Stimulated activated CD4-positive, alpha-beta T cell treated with anti-CD3 and anti-CD28 coated beads, Interleukin-15, amount 100 ng/mL, for 1 hour (primary cell): ENCODE measurements at places on chromosomes 2 and 18.

DNA sequence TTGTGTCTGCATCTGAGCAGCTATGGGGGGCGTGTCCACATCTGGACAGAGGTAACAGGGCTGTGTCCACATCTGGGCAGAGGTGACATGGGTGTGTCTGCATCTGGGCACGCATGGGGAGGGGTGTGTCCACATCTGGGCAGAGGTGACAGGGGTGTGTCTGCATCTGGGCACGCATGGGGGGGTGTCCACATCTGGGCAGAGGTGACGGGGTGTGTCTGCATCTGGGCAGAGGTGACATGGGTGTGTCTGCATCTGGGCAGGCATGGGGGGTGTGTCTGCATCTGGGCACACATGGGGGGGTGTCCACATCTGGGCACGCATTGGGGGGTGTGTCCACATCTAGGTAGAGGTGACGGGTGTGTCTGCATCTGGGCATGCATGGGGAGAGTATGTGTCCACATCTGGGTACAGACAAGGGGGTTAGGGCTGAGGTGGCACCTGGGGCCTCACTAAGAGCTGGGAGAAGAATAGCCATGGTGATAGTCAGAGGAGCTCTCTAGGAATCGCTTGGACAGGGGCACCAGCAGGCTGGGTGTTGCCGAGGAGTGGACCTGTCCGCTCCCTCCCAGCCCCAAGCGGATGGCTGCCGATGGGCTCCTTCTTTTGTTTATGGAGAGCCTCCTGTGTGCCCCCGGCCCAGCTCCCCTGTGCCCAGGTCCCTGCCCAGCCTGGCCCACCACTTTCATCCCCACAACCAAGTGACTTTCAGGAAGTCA, 177.8 kb downstream of the EIPR1 start:
- DNase-seq = no peak

- no peak for DNase-seq
Observed at GRCh38 chr2:191115391-191115790, 35.4 kb downstream of the STAT4 start.

DNA sequence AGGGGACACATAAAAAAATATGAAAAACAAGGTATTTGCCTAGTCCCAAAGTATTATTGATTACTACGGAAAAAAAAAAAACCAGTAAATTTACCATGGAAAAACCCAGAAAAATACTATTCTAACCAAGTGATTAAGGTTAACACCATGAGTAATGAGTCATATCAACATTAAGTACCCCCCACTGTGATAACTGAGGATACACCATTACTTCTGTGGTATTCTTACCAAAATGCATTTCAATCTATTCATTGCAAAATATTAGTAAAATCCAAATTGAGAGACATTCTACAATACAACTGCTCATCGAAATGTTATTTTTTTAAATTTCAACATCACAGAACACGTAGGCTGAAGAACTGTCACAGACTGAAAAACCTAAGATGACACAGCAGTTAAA, 669.8 kb downstream of the ZEB2 start:
- DNase-seq = no peak

- DNase-seq = no peak
Observed at GRCh38 chr2:60499651-60500265, 53.7 kb downstream of the BCL11A start.

DNA sequence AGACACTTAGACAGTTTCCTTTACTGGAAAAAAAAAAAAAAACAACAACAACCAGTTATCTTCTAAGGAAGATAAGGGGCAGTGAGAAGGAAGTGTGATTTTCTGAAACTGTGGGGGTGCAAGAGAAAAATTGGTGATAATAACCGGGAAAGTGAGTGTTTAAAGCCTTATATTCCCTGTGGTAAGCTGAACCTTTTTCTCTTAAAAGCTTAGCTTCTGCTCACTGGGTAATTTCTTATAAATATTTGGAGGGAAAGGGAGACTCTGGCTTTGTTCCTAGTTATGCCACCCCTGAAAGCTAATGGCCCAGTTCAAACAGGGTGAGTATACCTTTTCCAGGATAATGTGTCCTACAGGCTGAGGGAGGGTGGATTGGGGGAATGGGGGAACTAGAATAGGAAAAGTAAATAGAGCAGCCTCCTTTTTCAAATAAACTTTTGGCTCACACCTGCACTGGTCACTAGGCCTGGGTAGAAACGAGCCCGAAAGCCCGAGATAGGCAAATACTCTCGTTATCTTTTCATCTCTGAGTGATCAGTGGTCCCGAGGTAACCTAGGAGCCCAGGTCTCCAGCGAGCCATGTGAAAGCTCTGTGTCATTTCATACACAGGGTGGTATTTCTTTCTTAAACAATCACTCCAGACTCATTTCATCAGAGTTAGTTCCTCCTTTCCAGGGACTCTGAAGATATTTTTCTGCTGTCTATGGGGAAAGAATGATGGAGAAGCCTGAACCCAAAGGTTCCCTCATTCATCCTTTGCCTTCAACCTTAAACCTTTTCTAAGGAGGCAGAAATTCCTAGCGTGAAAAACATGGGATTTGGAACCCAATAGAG, 15.5 kb upstream of the SRBD1 start:
- no peak for DNase-seq

DNA sequence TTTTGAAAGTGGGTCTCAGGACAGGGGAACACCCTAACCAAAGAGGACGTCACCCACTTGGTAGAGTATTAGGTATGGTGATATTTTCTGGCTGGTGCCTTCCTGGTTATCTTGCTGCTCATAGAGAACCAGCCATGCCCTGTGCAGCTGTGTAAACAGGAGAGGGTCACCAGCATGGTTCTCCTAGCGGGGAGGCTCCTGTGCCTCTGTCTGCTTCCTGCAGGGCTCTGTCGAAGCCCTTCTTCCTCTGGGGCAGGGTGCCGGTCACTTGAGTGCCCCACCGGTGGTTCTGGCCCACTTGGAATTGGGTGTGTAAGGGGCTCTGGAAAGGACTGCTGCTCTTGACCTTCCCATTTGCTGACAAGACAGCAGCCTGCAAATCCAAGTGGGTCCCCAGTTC, 131.6 kb upstream of the MSH6 start:
- no peak for DNase-seq

- no peak for DNase-seq
Observed at GRCh38 chr2:118773826-118774225, 73.6 kb downstream of the EN1 start.

DNA sequence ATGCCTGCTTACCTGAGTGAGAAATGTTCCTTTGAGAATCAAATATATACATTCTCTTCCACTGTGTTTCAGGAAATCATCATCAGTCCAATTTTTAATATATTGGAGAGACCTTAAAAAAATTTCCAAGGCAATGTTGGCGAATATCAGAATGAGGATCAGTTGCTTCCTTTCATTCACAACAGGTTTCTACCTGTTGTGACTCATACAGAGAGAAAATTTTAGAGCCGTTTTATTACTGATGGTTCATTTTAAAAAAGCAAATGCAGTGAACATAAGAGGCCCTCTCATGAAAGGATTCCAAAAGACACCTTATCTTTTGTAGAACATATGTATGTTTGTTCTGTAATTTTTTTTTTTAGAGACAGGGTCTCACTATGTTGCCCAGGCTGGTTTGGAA, 42.0 kb downstream of the TTC39C start:
- DNase-seq = no peak

- DNase-seq = no peak
Observed at GRCh38 chr2:168611091-168611490, 155.0 kb downstream of the CERS6 start.

DNA sequence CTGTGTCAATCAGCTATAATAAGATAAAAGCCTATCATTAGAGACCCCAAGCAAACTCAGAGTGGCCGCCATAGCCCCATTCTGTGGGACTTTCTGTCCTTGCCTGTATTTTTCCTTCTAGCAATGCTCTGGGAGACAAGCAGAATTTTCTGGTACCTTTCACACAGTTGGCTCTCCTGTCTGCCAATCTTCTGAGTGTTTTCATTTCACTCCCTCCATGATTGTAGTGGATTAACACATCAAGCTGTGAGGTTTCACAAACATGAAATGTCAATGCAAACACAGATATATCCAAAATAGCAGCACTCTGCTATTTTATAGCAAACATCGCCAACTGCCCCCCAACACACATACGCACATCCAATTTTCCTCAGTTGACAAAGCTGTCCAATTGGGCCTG, 64.9 kb downstream of the C1D start:
- DNase-seq = no peak

DNA sequence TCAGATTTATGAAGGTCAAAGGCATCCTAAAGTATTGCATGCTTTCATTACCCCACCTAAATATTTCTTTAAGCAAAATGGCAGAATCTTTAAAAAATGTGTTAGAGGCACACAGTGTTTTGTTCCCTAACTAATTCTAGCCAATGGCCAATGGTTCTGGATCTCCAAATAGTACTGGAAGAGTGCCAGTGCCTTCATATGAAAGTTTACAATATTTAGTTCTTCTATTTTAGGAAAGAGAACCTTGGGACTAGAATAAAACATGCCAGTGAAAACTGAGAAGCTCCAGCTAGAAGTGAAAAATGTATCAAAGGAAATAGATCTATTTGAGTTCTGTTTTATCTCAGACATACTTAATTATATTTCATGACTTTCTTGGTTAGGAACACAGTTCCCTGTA, 37.1 kb downstream of the TACR1 start:
- no peak for DNase-seq

DNA sequence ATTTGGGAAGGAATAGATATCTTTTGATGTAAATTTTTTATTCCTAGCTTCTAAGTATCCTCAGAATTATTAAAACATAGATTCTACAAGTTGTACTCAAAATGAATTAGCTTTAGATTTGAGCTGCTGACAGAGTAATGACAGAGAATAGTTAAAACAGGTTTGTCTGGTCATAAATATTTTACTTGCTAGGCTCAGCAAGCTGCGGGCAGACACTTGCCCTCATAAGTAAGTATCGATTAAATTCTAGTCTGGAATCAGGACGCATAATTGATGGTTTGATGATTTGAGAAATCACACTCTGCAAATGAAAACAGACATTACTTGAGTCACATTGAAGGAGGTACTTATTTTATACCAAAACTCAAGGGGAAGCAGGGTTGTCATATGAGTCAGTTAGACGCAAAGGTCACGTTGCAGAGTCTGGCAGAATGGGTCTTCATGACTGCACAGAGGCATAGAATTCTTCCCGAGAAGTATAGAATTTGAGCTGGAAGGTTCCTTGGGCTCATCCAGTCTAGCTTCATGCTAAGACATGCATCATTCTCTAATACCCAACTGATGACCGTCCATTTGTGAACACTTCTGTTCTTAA, 27.5 kb downstream of the ARL4C start:
- DNase-seq = no peak

DNA sequence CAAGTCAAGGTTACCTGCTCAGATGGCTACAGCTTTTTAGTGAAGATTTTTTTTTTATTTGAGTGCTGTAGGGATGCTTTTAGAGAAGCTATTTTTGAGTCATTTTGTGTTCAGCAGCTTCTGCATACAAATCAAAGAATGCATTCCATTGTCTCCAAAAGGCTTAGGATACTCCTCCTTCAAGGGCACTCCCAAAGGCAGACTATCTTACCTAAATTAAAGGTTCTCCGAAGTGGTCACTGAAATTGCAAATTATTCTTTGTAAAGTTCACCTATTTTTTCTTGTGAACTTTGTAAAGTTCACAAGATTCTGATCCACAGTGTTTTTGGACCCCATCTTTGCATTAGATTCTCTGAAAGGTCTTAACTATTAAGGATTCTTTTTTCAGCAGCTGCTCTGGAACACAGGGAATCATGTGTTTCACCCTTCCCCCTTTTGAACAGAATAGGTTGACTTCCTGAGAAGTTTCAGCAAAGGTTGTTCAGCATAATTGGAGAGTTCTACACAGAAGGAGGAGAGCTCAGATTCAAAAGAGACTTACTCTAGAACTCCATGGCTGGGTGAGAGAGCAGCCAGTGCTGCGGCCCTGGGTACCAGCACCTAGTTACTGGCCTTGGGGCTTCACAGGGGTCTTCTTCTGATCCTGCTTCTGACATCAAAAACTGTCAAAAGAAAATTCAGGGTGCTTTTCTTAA, 14.5 kb downstream of the CLIP4 start:
- no peak for DNase-seq

- no peak for DNase-seq
Observed at GRCh38 chr2:127220102-127220767, at the start of gene CYP27C1. CYP27C1 (minus strand) TSS chr2:127220299; CDS start chr2:127220270, 29 bp downstream.

DNA sequence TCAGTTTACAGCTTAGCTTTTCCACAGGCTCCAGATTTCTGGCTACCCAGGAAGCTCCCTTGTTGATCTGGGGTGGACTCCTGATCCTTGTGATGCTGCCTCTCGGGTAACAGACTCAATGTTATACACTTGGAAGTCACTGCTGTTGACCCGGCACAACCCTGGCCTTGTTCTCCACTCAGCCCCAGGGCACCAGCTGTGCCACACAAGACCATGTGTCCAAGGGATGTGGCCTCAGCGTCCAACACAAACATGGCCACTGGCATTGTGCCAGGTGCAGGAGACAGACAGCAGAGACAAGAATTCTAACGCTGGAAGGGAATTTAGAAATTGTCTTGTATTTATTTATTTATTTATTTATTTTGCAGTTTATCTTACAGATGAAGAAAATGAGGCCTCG, 39.0 kb upstream of the PPP4R1 start:
- no peak for DNase-seq

GRCh38 chr2:177273408-177273807, 8.9 kb upstream of the NFE2L2 start:
- no peak for DNase-seq

- DNase-seq = no peak
Observed at GRCh38 chr2:191591025-191591424, 86.9 kb upstream of the NABP1 start.

- DNase-seq = no peak
Observed at GRCh38 chr2:225670111-225670974, 270.8 kb downstream of the NYAP2 start.

GRCh38 chr2:124501575-124502152, 476.6 kb downstream of the CNTNAP5 start:
- no peak for DNase-seq

DNA sequence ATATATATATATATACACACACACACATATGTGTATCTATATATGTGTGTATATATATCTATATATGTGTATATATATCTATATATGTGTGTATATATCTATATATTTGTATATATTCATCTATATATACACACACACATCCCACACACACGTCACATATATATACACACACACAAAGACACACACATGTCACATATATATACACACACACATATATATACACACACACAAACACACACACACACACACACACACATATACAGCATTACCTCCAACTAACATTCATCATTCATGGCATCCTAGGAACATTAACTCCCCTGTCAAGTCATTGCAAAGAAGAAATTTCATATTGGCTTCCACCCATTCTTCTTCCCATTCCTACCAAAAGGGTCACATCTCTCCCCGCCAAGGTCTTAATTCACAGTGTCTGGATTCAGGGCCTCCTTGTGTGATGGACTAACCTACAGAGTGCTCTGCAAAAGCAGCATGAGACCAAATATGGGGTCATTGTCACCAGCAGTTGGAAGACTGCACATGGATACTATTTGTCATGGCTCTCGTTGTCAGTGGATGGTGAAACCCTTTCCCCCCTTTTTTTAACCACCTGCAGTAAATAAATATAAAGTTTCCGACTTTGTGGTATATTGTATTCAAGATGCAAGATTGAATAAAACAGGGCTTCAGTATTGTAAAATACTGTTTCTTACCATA, 67.0 kb downstream of the IRS1 start:
- no peak for DNase-seq

- no peak for DNase-seq
Observed at GRCh38 chr2:37923308-37924055, 1.6 kb upstream of the RMDN2 start.
